Effector CD4-positive, alpha-beta T cell (primary cell): ENCODE measurements at places on chromosomes 16 and 17.

DNA sequence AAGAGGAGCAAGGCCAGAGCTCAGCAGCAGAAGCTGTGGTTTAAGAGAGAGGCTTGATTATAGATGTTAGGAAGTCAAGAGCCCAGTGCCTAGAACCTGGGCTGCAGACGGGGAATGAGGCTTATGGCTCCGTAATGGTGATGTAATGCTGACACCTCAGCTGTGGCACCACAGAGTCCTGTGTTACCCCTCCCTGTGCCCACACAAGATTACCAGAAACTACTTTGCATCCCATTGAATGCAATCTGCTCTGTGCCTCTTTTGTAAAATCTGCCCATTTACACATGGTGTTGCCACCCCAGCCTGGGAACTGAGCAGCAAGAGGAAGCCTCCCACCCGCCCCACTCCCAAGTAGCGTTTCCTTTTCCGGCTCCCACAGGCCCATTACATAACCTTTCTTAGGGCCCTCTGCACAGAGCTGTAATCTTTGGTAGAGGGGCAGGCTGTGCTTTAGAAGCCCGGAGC, 57.0 kb downstream of the PITPNC1 start:
- peak; percentile 62 for DNase-seq

GRCh38 chr16:53944025-53944424, 240.1 kb downstream of the FTO start:
- no peak for DNase-seq

- DNase-seq = no peak
Measured at GRCh38 chr17:56502120-56502654, 91.3 kb upstream of the NOG start.

DNA sequence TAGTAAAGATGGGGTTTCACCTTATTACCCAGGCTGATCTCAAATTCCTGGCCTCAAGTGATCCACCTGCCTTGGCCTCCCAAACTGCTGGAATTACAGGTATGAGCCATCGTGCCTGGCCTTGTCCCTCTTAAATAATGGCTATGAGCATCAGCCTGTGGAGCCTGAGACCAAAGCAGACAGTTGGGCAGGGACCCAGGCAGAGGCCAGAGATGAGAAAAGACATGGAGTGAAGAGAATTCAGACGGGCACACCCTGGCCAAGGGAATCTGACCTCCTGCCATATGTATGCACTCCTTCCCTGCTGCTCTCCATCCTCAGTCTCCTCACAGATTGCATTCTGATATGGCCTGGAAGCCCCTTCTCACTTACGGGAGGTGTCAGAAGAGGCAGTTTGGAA, 98.4 kb upstream of the DNAH9 start:
- no peak for DNase-seq

- DNase-seq = peak; percentile 14
Measured at GRCh38 chr17:77836557-77837041, 121.9 kb upstream of the TNRC6C start.
